Amygdala (tissue), 56 donors: ENCODE measurements at places on chromosomes 7 and 10.

DNA sequence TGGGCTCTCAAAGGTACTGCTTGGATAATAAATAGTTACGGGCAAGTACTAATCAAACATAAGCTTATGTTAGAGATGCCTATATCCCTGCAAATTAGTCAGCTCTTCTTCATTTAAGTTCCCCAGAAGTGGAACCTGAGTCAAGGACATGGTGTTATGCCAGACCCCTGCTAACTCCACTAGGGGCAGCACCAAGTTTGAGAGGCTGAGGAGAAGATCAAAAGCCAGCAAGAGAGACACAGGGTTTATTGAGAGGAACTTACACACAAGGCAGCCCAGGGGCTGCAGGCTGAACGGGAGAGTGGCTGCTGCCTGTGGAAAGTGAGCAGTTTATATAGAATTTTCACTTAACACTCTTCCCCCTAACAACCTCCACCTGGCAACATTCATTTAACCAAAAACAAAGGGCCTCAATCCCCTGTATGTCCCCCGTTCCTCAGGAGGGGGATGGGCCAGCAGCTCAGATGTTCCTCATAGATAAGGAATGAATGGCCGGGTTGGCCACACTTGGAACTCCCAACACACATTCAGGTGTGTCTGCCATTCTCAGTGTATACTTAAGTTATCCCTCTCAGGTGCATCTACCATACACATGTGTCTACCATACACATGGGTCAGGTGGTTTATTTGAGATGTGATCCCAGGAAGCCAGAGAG is 62.6 kb upstream of the GHITM start:
- DNase-seq = no peak

DNA sequence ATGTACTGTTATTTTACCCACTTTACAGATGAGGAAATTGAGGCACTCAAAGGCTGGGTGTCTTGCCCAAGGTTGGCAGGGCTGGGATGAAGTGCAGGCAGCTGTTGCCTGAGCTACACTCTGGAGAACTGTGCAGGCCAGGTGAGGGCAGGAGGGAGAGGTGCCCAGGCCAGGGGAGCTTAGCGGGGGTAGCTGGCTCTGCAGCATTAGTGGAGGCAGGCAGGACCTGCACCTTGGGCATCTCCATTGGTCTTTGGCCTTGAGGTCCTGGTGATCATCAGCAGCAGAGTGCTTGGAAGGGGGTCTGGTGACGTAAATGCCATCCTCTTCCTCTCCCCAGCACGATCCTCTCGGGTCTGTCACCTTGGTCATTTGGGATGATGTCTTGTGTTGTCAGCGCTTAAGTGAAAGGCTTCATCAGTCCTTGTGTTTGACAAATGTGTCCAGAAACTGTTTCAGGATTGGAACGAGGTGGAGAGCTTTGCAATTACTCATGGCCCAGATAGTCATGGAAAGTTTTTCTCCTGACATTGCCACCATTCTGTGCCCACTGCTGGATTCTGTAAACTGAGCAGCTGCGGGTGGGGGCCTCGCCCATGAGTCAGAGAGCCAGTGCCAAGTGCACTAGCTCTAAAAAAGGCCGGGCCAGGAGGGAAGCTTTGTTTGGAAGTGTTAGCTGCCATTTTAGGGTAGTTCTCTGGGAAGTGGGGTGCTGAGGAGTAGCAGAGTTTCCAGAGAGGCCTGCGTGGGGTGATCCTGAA is 47.6 kb downstream of the TSPAN15 start:
- DNase-seq = no peak

DNA sequence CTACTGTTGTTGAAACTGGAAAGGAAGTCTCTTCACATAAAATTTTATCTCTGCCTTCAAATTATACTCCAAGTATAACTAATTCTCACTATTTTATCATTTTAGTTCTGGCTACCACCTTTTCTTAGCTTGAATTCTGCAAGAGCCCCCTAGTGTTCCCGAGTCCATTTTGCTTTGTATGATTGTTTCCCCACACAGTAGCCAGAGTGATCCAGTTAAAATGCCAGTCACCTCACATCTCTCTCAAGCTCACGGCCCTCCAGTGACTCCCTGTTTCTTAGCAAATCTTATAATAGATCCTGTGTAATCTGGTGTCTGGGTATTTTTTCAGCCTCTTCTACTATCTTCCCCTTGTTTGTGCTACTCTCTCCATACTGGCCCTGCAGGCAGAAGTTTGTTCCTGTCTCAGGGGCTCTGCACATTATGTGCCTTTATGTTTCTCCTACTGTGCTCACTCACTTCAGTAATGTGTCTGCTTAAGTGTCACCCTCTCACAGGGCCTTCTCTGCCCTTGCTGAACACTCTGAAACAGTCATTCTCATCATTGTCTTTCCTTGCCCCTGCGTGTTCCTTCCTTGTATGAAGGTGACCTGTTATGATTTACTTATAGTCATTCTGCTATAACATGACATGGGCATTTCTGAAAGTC is 8.9 kb downstream of the WAC start:
- no peak for DNase-seq

DNA sequence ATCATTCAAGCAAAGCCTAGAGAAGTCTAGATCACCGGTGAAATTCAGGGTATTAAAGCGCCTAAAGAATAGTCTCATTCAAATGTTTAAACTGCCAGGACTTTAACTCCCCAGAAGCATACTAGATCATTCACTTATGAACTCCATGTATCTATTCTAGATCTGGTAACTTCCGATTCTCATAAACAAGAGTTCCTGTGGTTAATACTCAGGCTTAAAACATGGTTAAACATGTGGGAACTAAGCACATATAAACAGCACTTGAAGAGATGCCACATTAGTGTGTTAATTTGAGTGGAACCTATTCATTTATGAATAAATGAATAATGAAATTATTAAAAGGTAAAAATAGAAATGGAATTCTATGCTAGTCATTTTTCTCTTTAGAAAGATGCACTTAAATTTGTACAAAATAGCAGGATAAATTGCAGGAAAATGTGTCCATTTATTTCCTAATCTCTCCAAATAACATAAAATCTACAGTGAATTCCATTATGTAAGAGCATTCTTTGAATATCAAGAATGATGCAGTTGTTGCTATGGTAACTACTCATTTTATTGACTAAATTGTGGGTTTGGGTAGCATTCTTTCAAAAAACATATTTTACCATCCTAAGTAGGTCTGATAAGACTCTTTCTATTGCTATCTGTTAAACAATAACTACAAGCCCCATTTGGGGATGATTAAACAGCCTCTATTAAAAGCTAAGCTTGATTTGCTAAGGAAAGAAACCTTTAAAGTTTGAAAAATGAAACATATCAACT is 147.6 kb upstream of the TMEM168 start:
- no peak for DNase-seq

DNA sequence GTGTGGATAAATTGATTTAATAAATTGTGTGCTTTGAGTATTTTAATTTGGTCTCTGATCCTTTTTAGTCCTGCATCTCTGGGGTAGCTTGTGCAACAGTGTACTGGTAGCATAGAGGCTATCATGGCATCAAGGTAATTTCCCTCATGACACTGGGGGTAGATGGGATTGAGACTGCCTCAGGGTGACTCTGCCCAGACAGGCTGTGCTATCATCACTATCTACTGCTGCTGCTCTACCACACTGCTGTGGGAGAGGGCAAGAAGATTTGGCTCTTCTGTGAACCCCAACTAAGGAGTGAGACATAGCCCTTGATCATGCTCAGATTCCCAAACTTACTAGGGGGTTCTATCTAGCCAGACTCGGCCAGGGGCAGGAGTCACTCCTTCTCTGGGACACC is 43.6 kb upstream of the JAZF1 start:
- DNase-seq = no peak

GRCh38 chr7:98202367-98203195 is 8.7 kb upstream of the BHLHA15 start:
- DNase-seq = no peak

DNA sequence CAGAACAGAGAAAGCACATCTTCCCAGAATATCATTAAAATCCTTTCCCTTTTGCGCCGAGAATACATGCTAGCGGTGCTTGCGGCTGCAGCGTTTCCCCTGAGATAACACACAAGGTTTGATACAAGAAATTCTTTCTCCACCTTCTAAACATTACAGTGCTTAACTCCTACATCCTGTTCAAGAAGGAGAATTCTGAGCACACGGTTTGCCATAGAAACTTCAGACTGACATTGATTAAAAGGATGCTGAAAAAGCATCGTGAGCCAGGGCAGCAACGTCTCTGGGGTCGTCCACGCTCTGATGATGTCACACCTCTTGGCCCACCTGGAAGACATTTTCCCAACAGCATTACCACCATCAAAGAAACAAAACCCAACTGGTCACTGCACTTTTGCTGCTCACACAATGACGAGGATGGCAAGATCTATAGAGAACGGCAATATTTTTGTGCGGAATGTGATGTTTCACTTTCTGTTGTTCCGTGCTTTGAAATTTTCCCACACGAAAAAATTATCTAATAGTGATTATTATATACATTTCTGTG is 27.0 kb upstream of the PRSS1 start:
- no peak for DNase-seq

DNA sequence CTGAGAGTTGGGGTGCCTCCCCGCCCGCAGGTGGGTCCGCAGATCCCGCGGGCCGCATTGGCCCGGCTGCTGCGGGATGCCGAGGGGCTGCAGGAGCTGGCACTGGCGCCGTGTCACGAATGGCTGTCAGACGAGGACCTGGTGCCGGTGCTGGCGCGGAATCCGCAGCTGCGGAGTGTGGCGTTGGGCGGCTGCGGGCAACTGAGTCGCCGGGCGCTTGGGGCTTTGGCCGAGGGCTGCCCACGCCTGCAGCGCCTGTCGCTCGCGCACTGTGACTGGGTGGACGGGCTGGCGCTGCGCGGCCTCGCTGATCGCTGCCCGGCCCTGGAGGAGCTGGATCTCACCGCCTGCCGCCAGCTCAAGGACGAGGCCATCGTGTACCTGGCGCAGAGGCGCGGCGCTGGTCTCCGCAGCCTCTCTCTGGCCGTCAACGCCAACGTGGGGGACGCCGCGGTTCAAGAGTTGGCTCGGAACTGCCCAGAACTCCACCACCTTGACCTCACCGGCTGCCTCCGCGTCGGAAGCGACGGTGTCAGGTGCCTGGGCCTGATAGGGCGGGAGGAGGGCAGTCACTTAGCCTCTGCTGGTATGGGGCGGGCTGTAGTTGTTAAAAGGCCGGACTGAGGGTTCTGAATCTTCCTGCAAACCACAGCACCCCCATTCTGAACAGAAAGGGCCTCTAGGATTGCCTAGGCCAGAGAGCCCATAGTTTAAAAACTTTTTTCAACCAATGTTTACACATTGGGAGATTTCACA is 1.3 kb downstream of the FBXL15 start:
- no peak for DNase-seq

GRCh38 chr10:117537904-117538524 is 4.5 kb upstream of the EMX2 start:
- no peak for DNase-seq
